ENCODE measurements at places on chromosomes 13 and 19.
A peak's percentile ranks its signal among the peaks of the same experiment; 100 is the strongest.

GRCh38 chr13:74325106-74325505 lies 190.9 kb upstream of the KLF12 start:
- DNase-seq: no peak

DNA sequence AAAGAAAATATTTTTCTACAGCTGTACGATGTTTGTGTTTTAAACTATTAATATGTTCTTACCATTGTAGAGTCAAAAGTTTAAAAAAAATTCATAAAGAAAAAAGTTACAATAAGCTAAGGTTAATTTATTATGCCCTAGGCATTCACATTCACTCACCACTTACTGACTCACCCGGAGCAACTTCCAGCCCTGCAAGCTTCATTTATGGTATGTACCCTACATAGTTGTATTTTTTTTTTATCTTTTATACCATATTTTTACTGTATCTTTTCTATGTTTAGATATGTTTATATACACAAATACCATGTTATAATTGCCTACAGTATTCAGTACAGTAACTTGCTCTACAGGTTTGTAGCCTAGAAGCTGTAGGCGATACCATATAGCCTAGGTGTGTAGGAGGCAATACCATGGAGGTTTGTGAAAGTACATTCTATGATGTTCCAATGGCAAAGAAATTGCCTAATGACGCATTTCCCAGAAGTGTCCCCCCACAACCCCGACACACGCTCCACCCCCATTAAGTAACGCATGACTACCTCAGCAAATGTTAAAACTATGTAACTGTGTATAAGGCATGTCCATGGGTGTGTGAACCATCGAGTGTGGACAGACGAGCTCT lies 60.4 kb downstream of the SLITRK6 start:
- no peak for DNase-seq

- no peak for DNase-seq
Measured at GRCh38 chr19:2555422-2556220, 79.7 kb downstream of the GADD45B start.

DNA sequence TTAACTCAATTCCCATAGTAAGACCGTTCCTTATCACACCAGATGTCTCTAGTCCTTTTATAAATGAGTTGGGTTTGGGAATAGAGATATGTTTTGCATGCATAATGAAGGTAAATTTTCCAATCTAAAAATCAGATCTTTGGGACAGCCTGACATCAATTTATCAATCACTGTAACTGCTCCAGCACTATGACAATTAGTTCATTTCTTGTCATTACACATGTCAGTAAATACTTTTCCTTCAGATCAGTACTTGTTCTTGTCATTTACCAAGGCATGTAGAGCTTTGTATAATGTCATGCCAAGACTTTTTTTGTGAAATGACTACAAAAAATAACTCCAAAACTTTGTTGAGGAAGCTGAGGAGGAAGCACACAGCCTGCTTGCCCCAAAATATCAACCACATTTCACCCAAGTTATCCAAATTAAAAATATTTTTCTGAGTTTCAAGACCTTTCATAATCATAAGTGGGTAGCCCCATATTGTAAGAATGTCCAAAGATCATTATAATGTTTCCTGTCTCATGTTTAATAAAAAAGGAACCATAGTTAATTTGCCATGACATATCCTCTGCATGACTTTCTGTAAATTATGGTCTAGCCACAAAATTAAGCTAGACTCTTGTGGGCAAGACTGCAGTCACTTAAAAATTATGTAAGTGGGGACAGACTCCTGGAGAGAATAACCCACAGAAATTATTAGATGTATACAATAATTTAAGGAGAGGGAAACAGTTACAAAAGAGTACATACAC lies 586.8 kb downstream of the TBC1D4 start:
- no peak for DNase-seq

DNA sequence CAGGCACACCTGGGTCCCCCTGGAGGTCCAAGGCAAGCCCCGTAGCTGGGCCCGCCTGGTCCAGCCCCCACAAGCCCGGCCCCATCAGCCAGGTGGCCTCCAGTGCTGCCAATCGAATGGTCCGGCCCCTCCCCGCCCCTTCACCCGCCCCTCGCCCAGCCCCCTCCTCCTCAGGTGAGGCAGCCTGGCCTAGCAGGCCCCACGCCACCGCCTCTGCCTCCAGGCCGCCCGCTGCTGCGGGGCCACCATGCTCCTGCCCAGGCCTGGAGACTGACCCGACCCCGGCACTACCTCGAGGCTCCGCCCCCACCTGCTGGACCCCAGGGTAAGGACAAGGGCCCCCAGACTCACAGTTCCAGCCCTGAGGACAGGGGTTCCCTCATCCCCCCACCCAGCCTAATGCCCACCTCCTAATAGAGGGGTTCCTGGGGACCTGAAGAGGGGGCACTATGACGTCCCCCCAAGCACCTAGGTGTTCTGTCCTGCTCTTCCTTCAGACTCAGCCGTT lies at the start of gene HPN:
TSS of gene HPN (plus strand) at position 174 of the 508 bp plus-strand sequence. CDS start 786 bp downstream, outside the sequence.
- DNase-seq: no peak

DNA sequence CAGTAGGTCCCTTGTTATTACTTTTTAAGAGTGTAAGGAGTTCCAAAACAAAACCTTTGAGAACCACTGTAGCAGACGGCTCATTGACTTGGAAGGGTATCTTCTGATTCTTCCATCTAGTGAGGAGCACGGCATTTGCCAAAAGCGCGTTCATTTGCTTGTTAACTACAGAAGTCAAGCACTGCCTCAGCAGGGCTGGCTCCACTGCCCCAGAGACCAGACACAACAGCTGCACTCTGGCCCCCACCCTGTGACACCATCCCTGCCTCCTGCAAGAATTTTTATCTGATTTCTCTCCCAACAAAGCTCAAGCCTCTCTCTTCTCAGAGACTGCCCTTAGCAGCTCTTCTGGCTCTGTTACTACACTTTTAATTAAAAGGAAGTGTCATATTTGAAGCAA lies 20.7 kb upstream of the XPO4 start:
- no peak for DNase-seq

- DNase-seq: no peak
Measured at GRCh38 chr19:35037716-35038622, 3.6 kb upstream of the HPN start.

- DNase-seq: peak; percentile 74
Measured at GRCh38 chr19:21474671-21475181, 30.7 kb upstream of the ZNF429 start.

GRCh38 chr19:51726049-51726448 lies 2.3 kb upstream of the HAS1 start:
- no peak for DNase-seq

GRCh38 chr13:107743526-107743925 lies 471.8 kb downstream of the LIG4 start:
- no peak for DNase-seq

DNA sequence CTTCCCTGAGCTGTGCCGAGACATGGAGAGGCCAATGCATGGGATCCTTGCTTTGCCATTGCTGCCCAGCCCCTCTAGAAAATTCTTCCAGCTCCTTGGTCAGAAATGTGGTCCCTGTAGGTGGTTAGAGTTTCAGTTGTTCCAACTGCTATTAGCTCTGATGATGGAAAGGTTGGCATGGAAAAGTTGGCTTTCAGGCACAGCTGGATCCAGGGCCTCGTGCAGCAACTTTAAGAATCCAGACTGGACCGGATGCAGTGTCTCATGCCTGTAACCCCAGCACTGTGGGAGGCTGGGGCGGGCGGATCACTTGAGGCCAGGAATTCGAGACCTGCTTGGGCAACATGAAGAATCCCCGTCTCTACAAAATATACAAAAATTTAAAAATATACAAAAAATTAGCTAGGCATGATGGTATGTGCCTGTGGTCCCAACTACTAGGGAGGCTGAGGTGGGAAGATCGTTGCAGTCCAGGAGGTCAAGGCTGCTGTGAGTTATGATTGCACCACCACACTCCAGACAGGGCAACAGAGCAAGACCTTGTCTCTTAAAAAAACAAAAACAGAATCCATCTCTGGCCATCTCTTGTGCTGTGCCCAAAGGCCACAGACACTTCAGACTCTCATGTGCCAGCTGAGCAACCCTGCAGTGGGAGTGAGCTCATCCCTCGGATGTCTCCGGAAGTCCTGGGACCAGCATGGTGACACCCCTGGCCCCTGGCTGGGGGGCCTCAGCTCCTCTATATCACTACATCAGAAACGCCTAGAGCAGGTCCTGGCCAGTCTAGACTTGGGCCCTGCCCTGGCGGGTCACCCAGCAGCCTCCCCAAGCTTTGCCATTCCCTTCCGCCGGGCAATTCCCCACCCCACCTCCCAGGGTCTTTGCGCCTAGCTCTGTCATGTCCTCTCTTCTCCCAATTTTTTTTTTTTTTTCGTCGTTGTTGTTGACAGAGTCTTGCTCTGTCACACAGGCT lies 16.8 kb downstream of the MEX3D start:
- DNase-seq: no peak

DNA sequence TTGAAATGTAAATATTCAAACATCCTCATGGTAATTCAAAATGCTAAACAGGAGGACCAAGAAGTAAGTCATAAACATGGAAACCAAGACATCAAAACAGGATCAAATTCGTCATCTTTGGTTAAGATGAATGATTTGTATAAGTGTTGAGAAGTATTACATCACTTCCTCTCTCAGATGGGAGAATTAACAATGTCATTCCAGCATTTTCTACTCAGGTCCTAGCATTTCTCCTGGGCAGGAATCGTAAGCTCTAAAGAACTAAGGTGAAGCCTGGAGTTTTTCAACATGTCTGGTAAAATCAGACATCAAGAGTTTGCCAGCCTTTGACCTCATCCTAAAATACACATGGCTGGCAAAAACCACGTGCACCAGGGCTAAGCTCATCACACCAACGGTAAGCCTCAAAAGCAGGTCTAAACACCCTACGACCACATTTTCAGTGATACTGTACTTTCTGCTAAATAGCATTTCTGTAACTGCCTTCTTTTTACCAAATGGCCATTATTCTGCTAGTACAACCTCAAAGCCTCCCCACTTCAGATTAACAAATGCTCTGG lies 24.8 kb downstream of the RANBP3 start:
- DNase-seq: no peak

- peak; percentile 59 for DNase-seq
Measured at GRCh38 chr19:1252221-1252820, 3.9 kb downstream of the MIDN start.

- DNase-seq: no peak
Measured at GRCh38 chr13:71852736-71853135, 14.3 kb downstream of the DACH1 start.

DNA sequence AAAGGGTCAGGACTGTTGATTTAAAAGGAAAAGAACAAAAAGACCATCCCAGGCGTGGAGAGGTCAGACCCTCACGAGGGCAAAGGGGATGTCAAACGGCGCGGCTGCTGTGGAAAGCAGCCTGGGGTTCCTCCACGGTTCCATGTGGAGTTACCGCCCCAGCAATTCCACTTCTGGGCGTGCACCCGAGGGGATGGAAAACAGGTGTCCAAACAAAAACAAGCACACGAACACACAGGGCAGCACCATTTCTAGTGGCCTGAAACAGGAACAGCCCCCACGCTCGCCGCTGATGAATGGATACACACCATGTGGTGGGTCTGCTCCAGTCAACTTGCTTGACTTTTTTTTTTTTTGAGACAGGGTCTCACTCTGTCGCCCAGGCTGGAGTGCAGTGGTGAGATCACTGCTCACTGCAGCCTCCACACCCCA lies 11.2 kb downstream of the AP3D1 start:
- no peak for DNase-seq

- no peak for DNase-seq
Measured at GRCh38 chr13:21749410-21749809, 78.5 kb downstream of the FGF9 start.

DNA sequence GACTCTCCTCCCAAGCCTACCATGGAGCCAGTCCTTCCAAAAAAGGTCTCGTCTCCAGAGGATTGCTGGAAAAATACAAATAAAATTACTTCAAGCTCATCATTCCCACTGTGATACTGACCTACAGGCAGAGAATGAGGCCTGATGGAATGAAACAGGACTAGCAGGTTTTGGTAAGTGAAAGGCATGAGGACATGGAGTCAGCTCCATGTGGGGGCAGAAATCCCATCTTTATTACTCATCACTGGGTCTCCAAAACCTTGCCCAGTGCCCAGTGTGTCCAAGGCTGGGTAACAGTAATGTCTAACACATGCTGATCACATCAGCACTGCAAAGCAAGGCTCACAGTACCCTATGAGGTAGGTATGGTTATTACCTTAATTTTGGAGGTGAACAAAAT lies 235.4 kb downstream of the DNAJC15 start:
- DNase-seq: no peak

GRCh38 chr19:46372901-46373490 lies 26.1 kb downstream of the PPP5C start:
- DNase-seq: no peak

DNA sequence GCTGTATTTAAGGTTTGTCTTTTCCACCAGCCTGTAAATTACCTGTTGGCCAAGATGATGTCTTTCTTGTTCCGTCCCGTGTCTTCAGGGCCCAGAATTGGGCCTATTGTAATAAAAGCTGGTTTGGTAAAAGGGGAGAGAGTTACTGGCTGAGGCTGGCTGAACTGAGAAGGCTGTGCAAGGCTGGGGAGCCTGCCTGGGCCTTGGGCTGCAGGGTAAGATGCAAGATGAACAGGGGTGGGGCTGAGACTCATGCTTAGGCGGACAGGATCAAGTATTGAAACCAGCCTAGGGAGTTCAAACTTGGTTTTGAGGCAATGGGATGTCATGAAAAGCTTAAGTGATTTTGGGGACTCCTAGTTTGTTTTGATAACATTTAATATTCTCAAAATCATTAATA lies 142.3 kb downstream of the PCCA start:
- DNase-seq: no peak

DNA sequence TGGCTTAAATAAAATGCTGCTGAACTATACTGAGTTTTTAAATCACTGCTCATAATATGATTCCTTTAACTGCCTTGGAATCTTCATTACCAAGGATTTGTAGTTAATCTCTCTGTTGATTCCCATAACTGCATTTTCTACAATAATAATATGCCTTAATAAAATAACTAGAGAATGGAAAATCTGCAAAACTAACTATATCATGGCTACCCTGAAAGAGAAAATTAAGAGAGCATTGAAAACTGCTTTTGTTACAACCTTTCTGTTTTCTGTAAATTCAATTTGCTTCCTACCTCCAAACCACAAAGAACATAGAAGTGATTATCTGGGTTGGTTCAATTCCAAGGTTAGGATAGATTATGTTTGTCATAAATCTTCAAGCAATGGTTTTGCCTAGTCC lies 202.8 kb upstream of the ATXN8OS start:
- no peak for DNase-seq

DNA sequence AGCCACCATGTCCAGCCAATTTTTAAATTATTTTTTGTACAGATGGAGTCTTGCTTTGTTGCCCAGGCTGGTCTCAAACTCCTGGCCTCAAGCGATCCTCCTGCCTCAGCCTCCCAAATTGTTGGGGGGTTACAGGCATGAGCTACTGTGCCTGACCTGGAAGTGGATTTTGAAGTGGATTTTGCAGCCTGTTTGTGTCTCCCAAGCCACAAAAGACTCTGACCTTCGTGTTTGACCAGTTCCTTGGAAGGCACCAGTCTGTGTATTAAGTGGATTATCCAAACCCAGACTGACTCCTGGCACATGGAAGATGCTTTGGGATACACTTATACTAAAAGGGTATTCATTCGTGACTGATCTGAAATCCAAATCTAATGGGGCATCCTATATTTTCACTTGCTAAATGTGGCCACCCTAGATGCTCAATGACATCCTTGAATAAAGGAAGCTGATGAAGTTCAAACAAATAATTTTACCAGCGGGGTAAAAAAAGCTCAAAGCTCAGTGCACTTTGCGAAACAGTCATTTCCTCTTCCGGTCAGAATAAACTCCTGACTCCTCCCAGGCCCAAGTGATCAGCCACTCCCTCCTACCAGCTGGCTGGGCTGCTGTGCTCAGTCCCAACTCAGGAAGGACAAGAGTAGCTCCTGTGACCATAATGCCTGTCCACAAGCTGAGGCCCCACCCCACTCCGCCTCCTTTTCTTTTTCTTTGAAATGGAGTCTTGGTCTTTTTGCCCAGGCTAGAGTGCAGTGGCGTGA lies 32.6 kb upstream of the GATAD2A start:
- peak; percentile 52 for DNase-seq

All from activated naive CD4-positive, alpha-beta T cell treated with Interleukin-2 at 50 U/mL for 16 hours (primary cell).